ENCODE measurements at places on chromosomes 13 and 19.

GRCh38 chr19:17512574-17512939, 1.1 kb downstream of the PGLS start:
- H3K27me3 ChIP-seq = no peaks in the 10 kb centered on the region
- H3K4me1 ChIP-seq = peaks cover 2% of the 10 kb centered on the region
- H3K27ac ChIP-seq = no peak overlapping the region
- peaks cover 5% of the 10 kb centered on the region for H3K36me3 ChIP-seq

GRCh38 chr19:37907735-37908455, 887 bp downstream of the SIPA1L3 start:
- H3K27me3 ChIP-seq = no peaks in the 10 kb centered on the region
- no peak for DNase-seq
- no peak overlapping the region for H3K27ac ChIP-seq
- peaks cover 4% of the 10 kb centered on the region for H3K4me1 ChIP-seq
- H3K36me3 ChIP-seq = no peaks in the 10 kb centered on the region
- peak overlapping the region; percentile 89 for H3K4me3 ChIP-seq

GRCh38 chr13:81302677-81303076, 961.8 kb upstream of the SPRY2 start:
- no peaks in the 10 kb centered on the region for H3K27me3 ChIP-seq

DNA sequence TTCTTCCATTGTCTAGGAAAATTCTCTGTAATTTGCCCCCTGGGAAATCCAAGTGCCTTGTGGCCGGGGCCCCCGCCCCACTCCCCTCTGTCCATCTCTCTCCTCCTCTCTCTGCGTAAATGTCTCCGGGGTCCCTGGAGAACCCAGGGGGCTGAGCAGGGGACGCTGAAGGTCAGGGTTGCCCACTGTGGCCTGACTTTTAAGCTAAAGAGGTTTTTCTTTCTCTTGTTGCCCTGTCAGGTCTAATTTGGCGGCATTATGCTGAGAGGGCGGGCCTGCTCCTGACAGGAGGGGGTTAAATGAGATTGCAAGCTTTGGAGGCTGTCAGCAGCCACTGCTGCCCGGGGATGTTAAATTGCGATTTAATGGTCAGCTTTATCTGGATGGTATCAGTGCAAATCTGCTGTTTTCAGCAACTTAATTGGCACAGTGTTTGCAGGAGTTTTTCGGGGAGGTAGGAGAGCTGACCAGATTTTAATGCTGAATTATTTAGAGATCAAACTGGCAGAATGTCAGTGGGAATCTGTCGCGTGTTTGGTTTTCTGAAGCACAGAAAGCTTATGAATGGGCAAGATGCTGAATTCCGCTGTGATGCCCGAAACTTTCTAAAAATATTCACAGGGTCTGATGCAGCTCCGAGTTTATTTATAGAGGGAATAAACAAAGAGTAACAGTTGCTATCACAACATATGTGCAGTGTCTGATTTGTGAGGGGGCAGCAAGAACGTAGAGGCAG, 93.2 kb upstream of the SOX1 start:
- H3K27me3 ChIP-seq = no peaks in the 10 kb centered on the region
- H3K27ac ChIP-seq = no peak overlapping the region
- no peaks in the 10 kb centered on the region for H3K36me3 ChIP-seq
- H3K4me3 ChIP-seq = no peak overlapping the region
- no peak for DNase-seq
- H3K4me1 ChIP-seq = no peaks in the 10 kb centered on the region

DNA sequence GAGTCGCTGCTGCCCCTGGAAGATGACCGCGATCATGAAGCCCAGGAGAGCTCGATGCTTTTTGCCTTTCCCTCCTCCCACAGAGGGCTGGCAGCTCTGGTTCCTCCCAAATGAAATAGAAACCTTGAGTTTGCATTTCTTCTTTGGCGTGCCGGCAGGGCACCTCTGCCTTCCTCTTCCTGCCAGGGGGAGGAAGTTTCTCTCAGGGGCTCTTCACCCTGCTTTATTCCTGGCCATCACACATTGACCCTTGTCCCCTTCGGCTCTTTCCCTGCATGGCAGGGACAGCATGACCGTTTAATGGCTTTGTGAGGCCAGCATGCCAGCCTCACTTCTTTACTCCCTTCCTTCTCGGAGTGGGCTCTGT, 47.9 kb downstream of the ACTN4 start:
- H3K36me3 ChIP-seq = peaks cover 4% of the 10 kb centered on the region
- H3K27ac ChIP-seq = no peak overlapping the region
- H3K27me3 ChIP-seq = no peaks in the 10 kb centered on the region
- DNase-seq = no peak

GRCh38 chr13:45185286-45185685, 15.6 kb downstream of the KCTD4 start:
- H3K27ac ChIP-seq = no peak overlapping the region
- H3K36me3 ChIP-seq = no peaks in the 10 kb centered on the region
- DNase-seq = no peak
- H3K27me3 ChIP-seq = no peaks in the 10 kb centered on the region
- H3K4me1 ChIP-seq = no peaks in the 10 kb centered on the region
- no peak overlapping the region for H3K4me3 ChIP-seq

DNA sequence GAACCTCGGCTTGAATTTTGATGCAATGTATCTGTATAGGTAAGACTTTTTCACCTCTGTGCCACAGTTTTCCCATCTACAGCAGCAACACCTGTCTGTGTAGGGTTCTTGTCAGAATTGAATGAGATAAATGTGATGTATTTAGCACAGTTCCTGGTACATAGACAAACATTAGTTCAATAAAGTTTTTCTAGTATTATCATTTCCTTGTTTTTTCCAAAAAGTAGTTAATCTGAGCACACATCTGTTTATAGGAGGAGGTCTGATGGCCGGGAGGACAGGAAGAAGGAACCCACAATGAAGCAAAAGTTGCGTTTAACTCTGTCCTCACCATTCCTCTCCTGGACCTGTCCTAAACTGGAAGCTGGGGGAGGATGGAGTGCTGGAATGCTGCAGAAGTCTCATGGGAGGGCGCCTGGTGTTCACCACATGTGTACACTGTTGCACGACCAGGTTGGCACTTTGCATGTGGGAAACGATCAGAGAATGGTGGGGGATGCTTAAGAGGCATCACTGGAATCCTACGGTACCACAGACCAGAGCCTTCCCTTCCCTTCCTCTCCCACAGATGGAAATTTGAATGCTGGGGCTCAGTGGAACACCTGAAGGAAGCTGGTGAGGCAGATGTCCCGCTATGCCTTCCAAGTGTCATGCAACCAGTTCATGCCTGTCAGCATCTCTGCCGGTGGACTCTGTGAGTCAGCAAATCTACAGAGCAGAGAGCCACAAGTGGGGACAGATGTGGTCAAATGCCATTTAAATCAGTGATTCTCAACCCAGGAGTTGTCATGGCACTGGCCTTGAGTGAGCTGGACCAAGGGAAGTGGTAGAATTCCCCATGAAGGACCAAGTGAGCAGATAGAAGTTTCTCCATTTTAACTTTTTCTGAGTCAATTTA, 315.6 kb downstream of the DLEU7 start:
- no peak overlapping the region for H3K27ac ChIP-seq
- H3K4me3 ChIP-seq = no peak overlapping the region
- H3K36me3 ChIP-seq = no peaks in the 10 kb centered on the region
- peaks cover 2% of the 10 kb centered on the region for H3K4me1 ChIP-seq
- H3K27me3 ChIP-seq = no peaks in the 10 kb centered on the region

- no peak for DNase-seq
- H3K4me1 ChIP-seq = 0 out of 2 replicates have a peak, but pooled peaks cover 1% of the 10 kb centered on the region
- no peak overlapping the region for H3K4me3 ChIP-seq
Observed at GRCh38 chr13:80558074-80558473, 217.1 kb upstream of the SPRY2 start.

GRCh38 chr13:76980075-76980718, 11.7 kb upstream of the CLN5 start:
- H3K27me3 ChIP-seq = no peaks in the 10 kb centered on the region
- no peak overlapping the region for H3K27ac ChIP-seq
- no peak for DNase-seq
- no peaks in the 10 kb centered on the region for H3K4me1 ChIP-seq
- no peaks in the 10 kb centered on the region for H3K36me3 ChIP-seq

GRCh38 chr19:28208745-28209144, 1004.2 kb downstream of the UQCRFS1 start:
- no peak overlapping the region for H3K4me3 ChIP-seq
- H3K27ac ChIP-seq = no peak overlapping the region
- no peaks in the 10 kb centered on the region for H3K4me1 ChIP-seq

DNA sequence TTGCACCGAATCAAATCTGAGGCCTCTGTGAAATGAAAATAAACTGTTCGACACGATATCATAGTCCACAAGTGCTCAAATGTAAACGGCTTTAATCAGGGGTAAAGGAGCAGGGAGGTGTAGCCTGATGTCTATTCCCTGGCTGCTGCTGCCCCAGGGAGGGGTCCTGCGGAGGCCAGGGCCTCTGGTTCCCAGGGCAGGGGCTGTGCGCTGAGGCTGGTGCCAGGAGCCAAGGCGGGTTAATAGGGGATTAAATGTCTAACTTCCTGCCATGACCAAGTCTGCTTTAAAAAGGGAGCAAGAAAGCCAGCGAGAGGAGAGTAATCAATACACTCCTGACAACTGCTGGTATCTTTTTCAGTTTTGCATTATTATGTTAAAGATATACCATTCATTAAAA, 59.4 kb downstream of the ZNF536 start:
- no peaks in the 10 kb centered on the region for H3K36me3 ChIP-seq
- H3K27ac ChIP-seq = no peak overlapping the region
- H3K4me1 ChIP-seq = no peaks in the 10 kb centered on the region
- H3K4me3 ChIP-seq = no peak overlapping the region
- no peak for DNase-seq

DNA sequence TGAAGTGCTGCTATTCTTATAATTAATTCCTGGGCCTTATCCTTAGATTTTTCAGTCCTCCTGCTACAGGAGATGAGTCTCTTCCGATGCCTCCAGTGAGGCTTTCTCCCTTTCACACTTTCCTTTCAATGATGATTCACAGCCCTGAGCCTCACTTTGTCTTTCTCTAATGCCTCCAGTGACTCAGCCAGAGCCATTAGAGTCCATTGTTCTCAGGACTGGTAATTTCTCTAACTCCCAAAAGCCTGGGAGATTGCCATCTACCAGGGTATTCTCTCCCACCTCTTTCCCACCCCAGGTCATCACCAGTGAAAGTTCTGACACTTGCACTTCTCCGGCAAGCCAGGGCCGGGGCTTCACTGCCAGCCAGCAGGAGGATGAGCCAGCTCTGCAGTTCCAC, 49.6 kb upstream of the ARGLU1 start:
- no peak for DNase-seq
- H3K36me3 ChIP-seq = no peaks in the 10 kb centered on the region
- H3K27ac ChIP-seq = no peak overlapping the region
- H3K4me3 ChIP-seq = no peak overlapping the region
- H3K4me1 ChIP-seq = no peaks in the 10 kb centered on the region
- no peaks in the 10 kb centered on the region for H3K27me3 ChIP-seq

DNA sequence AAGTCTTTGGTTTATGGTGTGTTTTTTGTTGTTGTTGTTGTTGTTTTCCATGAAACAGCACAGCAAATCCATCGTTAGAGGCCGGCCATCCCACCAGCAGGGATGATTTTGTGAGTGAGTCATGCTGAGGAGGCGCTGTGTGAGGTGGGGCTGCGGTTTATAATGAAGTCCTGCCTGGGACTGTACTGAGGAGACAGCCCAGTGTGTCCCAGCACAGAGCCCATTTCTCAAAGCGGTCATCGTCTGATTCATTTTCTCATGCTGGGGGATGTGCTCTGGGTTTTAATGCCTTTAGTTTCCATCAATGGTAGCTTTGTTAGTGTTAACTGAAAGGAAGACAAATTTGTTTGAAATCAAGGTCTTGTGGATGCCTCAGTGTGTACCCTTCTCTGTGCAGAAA, 129.3 kb upstream of the SERP2 start:
- no peaks in the 10 kb centered on the region for H3K27me3 ChIP-seq
- H3K4me1 ChIP-seq = no peaks in the 10 kb centered on the region
- no peak for DNase-seq
- no peak overlapping the region for H3K27ac ChIP-seq

DNA sequence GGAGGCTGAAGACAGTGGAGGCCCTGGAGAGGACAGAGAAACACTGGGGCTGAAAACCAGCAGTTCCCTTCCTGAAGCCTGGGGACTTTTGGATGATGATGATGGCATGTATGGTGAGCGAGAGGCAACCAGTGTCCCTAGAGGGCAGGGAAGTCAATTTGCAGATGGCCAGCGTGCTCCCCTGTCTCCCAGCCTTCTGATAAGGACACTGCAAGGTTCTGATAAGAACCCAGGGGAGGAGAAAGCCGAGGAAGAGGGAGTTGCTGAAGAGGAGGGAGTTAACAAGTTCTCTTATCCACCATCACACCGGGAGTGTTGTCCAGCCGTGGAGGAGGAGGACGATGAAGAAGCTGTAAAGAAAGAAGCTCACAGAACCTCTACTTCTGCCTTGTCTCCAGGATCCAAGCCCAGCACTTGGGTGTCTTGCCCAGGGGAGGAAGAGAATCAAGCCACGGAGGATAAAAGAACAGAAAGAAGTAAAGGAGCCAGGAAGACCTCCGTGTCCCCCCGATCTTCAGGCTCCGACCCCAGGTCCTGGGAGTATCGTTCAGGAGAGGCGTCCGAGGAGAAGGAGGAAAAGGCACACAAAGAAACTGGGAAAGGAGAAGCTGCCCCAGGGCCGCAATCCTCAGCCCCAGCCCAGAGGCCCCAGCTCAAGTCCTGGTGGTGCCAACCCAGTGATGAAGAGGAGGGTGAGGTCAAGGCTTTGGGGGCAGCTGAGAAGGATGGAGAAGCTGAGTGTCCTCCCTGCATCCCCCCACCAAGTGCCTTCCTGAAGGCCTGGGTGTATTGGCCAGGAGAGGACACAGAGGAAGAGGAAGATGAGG, 1.5 kb downstream of the PPP1R15A start:
- H3K36me3 ChIP-seq = peaks cover 17% of the 10 kb centered on the region
- H3K27ac ChIP-seq = no peak overlapping the region
- H3K4me1 ChIP-seq = peaks cover 2% of the 10 kb centered on the region
- H3K4me3 ChIP-seq = no peak overlapping the region
- no peak for DNase-seq

DNA sequence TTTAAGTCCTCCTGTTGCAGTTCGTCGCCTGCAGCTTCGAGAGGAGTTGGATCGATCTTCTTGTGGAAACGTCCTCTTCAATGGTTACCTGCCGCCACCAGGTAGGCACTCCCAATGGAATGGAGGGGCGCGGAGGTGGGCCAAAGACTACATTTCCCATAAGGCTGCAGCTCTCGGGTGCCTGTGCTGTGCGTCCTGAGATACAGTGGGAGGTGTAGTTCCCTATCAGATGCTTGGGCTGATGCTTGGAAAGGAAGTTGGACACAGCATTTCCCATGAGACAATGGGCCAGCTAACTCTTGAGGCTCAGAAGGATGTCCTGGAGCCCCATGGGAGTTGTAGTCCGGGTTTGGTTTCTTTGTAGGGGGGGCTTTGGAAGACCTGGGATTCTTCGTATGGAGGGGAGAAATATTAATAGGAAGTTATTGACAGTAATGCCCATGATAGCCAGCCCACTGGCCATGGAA, 1.8 kb downstream of the SHKBP1 start:
- H3K4me3 ChIP-seq = no peak overlapping the region
- H3K27me3 ChIP-seq = no peaks in the 10 kb centered on the region
- no peak overlapping the region for H3K27ac ChIP-seq
- peaks cover 9% of the 10 kb centered on the region for H3K36me3 ChIP-seq

Data from iPS DF 6.9 (cell line).